ENCODE measurements at places on chromosomes 4 and X.

DNA sequence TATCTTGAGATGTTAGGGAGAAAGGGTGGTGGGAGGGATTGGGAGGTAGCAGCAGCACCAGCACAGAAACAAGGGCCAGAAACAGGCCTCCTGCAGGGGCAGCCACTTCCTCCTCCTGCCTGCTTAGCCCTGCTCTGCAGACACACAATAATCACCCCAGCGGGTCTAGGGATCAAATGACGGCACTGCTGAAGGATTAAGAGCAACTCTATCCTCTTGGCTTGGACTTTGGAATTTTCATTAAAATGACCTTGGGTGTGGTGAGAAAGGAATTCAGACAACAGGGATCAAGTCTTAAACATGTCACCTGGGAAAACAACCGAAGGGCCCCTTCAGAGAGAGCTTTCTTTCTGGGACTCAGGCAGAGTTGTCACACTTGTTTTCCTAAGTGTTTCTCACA is 353.4 kb downstream of the SPRY1 start:
- peak; percentile 44 for DNase-seq

- DNase-seq: no peak
These were observed 211.9 kb downstream of the SOX3 start for GRCh38 chrX:140292961-140293360.

- DNase-seq: no peak
These were observed 169.2 kb downstream of the TMA16 start for GRCh38 chr4:163663454-163664225.

DNA sequence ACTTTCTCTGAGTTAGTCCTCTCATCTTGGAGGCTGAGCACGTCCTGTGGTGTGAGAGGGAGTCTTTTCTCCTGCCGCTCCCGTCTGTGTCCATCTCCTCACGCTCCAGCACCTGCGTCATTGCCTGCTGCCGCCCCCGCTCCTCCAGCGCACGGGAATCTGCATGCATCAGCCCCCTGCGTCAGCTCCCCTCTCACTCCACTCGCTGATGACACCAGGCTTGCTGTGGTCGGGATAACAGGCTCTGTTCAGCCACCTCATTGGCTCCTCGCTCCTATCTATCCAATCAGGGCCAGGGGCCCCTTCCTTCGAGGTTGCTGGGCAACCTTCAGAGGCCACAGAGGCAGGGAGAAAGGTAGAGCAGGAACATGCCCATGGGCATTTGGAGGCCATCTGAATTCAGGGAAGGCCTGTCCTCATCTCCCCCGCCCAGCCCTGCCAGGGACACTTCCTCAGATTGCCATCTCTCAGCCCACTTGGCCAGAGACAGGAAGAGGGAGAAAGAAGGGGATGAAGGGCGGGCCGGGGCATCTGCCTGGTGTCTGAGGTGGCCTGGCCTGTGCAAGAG is 9.3 kb downstream of the ZNF185 start:
- DNase-seq: peak; percentile 72

DNA sequence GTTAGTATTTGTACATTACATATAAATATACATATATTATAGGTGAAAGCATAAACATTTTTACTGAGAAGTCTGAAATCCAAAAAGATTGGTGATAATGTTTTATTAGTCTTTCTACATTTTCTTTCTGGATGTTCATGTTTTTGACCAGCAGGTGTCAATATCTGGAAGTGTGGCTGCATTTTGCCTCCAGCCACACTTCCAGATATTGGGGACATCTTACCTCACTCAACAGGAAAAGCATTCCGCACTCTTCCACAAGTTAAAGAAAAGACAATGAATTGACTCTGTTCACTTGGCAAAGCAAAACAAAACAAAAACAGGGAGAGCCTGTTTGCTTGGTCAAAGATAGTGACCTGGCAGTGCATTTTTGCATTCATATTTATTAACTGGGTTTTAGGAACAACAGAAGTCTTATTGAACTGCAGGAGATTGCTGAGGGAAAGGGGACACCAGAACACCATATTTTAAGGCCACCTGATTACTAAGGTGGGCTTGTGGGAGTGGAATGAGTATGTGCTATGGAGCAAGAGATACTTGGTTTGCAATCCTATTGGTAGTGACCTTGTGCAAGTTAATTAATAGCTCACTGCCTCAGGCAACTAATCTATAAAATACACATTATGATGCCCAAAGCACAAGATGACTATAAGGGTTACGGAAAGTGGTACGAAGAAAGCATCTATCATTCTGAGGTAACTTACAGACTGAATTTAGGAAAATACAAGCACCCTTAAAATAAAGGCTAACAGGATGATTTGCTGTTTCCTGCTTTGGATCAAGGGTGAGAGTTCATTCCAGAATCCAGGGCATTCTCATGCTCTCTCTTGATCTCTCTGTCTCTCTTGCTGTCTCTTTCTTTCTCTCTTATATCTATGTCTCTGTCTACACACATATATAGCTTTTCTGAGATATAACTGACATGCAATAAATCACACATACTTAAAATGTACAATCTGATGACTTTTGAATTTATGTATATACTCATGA is 389.9 kb upstream of the EMCN start:
- DNase-seq: peak; percentile 8

DNA sequence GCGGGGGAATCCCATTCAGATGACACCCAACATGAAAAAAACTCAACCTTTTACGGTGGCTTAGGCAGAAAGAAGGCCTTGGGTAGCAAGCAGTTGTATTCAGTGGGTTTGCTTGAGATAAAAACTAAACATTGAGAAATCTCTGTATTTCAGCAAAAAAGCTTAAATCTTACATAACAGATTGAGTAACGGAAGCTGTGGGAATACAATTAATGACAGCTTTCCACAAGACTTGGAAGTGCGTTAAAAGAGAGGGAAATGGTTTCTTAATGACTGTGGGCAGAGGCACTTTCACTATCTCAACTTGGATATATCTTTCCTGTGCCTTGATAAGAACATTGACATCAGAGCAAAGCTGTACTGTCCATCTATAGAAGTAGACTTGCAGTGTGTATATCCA is 418.5 kb upstream of the HS3ST1 start:
- DNase-seq: no peak

GRCh38 chrX:122055460-122055859 is 1008.0 kb downstream of the GLUD2 start:
- DNase-seq: no peak

DNA sequence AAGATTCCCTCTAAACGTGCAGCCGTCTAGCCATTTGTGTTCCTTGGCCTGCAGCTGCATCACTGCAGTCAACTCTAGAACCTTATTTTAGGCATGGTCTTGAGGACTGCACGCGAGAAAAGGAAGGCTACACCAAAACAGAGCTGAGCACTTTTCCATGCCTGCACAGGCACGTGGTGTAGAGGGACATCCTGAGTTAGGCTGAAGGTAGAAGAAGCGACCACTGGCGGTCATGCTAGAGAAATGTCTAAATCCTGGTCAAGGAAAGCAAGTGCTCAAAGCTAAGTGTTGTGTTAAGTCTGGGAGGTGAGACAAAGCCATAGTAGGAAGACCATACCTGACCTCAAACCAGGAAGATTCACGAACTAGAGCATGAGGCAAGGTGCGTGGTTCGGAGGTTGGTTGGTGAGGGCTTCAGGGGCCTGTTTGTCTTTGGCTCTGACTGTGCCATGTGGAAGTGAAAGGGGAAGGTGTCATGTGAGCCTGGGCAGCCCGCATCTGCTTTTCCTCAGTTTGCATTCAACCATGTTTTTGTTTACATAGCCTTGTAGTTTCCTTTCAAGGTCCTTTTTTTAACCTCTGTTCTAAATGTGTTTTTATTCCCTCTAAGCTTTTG is 203.8 kb downstream of the AASDH start:
- no peak for DNase-seq
